ENCODE measurements at places on chromosomes 3 and 15.

DNA sequence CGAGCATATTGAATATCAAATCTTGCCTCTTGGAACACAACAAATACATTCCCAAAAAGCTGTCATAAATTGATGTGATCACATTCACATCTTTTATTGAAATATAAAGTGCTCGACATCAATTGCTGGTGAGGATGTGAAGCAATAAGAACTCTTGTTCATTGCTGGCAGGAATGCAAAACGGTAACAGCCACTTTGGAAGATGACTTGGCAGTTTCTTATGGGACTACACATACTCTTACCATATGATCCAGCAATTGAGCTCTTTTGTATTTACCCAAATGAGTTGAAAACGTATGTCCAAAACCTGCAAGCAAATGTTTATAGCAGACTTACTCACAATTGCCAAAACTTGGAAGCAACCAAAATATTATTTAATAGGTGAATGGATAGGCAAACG, 234.9 kb downstream of the CACNA2D3 start:
- DNase-seq = no peak

- no peak for DNase-seq
Observed at GRCh38 chr3:188212308-188212969, 58.5 kb downstream of the LPP start.

GRCh38 chr3:66265649-66266048, 44.8 kb downstream of the SLC25A26 start:
- DNase-seq = no peak

DNA sequence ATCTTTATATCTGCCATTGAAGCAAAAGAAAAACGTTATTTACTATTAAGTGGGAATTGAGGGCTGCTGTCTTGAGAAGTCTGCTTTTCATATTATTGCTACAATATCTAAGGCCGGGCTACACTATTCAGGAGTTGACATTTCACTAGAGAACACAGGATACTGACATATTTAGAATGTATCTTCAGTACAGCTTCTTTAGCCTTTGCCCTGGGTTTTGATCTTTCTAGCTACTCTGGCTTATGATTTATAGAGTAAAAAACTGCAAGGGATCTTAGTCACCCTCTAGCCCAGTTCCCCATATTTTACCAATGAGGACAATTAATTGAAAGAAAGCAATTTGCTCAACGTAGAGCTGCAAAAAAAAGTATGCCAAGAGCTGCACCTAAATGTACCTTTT, 307.4 kb upstream of the DPPA4 start:
- DNase-seq = no peak

GRCh38 chr3:157274644-157275137, 114.7 kb upstream of the CCNL1 start:
- DNase-seq = no peak

GRCh38 chr3:125318167-125318865, 56.8 kb downstream of the ZNF148 start:
- no peak for DNase-seq

- no peak for DNase-seq
Observed at GRCh38 chr3:129442947-129443346, 2.9 kb downstream of the IFT122 start.

DNA sequence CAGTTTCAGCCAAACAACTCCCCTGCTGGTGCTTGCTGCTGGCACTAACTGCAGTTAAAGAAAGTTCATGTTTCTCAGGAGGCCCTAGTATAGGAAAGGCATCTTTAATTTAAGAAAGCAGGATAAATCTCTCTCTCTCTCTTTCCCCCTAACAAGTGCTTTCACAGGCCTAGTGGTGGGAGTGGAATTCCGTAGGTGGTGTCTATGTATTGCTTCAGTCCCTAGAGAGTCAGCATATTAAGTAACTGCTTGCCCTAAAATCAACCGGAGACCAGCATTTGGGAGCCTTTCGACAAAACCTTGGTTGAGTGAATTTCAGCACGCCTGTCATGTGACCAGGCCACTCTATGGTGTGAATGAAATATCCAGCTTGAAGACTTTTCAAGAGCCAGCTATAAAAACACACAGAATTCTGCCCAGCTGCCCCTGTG, 169.2 kb upstream of the TGFBR2 start:
- DNase-seq = no peak
